ENCODE measurements at places on chromosomes 6 and 20.

- DNase-seq: no peak
Observed at GRCh38 chr6:105616521-105616920, 213.6 kb upstream of the PREP start.

DNA sequence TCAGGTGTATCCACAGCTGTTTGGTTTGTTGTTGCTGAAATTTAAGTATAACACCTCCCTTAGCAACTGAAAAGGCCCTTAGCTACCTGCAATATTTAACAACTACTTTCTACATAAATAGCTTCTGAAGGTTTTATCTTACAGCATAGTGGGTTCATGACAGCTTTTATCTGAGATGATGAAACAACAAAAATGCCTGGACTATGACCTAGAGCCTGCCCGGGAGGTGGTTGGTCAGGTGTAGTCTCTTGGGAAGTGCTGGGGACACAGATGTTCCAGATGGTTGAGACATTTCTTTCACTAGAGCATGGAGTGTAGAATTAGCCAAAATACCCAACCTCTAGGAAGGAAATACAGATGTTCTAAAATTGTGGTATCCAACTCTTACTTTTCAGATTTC, 705.4 kb downstream of the MAFB start:
- DNase-seq: no peak

- no peak for DNase-seq
Observed at GRCh38 chr20:32238483-32239425, 31.1 kb downstream of the POFUT1 start.

DNA sequence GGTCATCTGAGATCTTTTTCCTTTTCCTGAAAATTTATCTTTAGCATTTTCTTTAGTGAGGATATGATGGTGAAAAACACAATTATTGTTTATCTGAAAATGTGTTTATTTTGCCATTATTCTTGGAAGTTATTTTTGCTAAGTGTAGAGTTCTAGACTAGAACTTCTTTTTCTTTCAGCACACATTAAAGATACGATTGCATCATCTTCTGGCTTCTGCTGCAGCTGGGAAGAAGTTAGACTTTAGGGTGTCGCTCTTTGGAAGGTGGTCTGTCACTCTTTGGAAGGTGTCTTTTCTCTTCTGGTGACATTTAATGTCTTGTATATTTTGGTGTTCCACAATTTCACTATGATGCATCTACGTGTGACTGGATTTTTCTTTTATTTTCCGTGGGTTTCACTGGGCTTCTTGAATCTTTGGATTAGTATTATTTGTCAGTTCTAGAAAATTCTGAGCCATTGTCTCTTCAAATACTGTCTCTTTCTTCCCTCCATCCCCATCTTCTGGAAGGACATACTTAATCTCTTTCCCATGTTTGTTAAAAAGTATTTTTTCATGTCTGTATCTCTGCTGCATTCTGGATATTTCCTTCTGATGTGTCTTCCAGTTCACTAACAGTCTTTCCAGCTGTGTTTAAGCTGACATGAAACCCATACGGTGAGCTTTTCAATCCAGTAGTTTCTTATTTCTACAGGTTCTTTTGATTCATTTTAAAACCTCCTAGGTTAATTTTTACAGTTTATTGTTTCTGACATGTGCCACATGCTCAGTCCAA, 81.0 kb downstream of the AGPAT4 start:
- no peak for DNase-seq

- no peak for DNase-seq
Observed at GRCh38 chr6:38730140-38730862, 15.2 kb downstream of the DNAH8 start.

DNA sequence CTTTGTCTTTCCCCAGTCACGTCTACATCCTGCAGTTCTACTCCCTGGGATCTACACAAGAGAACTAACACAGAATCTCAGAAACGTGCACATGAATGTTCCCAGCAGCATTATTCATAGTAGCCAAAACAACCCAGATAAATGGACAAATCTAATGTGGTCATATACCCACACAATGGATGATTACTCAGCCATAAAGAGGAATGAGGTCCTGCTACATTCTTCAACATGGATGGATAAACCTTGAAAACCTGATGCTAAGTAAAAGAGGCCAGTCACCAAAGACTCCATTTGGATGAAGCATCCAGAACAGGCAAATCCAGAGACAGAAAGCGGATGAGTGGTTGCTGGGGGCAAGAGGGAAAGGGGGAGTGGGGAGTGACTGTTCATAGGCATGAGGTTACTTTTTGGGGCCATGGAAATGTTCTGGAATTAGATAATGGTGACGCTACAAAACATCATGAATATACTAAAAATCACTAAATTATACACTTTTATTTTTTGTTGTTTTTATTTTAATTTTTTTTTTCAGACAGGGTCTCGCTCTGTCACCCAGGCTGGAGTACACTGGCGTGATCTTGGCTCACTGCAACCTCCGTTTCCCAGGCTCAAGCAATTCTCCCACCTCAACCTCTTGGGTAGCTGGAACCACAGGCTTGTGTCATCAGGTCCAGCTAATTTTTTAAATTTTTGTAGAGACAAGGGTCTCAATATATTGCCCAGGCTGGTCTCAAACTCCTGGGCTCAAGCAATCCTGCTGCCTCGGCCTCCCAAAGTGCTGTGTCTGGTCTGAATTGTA, 50.8 kb upstream of the DSN1 start:
- DNase-seq: no peak

- DNase-seq: no peak
Observed at GRCh38 chr6:18501663-18502013, 114.5 kb downstream of the RNF144B start.

DNA sequence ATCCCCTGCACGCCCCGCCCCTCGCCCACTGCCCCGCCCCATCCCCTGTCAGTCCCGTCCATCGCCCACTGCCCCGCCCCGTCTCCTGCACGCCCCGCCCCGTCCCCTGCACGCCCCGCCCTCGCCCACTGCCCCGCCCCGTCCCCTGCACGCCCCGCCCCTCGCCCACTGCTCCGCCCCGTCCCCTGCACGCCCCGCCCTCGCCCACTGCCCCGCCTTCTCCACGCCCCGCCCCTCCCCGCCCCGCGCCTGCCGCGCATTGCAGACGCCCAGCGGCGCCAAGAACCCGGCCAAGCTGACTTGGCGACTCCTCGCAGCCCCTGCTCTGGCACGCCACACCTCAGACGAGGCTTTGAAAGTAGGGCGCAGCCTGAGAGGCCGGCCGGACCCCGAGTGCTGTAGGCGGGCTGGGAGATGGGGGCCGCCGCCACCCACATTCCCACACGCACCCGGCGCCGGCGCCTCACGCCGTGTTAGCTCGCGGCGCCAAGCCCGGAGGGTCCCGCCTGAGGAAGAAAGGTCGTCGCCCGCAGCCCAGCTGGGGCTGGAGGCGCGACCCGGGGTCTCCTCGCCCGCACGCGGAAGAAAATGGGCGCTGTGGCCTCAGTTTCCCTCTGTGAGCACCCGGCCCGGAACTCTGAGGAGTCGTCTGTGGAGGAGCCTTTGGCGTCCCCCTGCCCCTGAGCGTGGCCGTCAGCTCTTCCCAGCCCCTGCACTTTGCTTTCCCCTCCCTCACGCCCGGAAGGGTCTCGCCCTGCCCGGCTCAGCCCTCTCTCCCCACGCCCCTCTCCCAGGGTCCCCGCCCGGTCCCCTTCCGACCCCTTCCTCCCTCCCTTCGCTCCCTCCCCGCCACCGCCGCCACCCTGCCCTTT, at the start of gene RAD21L1:
RAD21L1 (plus strand) TSS at position 262 of the 872 bp plus-strand sequence. CDS start 2,410 bp downstream, outside the sequence.
- DNase-seq: peak; percentile 36

DNA sequence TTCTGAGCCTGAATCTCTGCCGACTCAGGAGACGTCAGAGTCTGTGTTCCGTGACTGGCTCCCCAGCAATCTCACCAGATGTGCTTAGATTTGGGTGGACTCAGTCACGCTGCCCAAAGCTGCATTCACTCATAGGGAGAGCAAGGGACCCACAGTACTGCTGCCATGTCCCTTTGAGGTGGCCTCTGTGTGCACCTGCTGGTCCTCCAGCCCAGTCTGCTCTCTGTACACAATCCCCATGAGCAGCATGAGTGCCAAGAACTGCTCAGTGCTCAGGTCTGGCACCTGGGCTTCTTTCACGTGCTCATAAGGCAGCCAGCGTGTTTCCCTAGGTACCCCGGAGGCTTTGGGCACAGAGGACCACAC, 44.2 kb upstream of the TIAM2 start:
- DNase-seq: no peak

GRCh38 chr6:52872031-52872430, 31.4 kb upstream of the GSTA5 start:
- no peak for DNase-seq

- no peak for DNase-seq
Observed at GRCh38 chr6:80161434-80161833, 55.0 kb downstream of the BCKDHB start.
